ENCODE measurements at places on chromosomes 5 and 9. TPM values are rescaled to one million over a fixed set of nuclear protein-coding genes. Genes with fewer than 3 reads are reported as not detected.

The TRIM36 gene
- total RNA-seq, result 2.0 TPM

The ORM2 gene
- 283 TPM for total RNA-seq

The RGS7BP gene
- total RNA-seq, result not detected

The GPRIN1 gene
- 2.0 TPM for total RNA-seq

The FCN2 gene
- not detected for total RNA-seq

The PCDHGA8 gene
- 0.08 TPM for total RNA-seq

The IRF1 gene
- 8.8 TPM for total RNA-seq

The SMIM33 gene
- not detected for total RNA-seq

The C9 gene
- not detected for total RNA-seq

The WHRN gene
- total RNA-seq, result 2.3 TPM

The ZCCHC10 gene
- total RNA-seq, result 40.7 TPM

The TEX48 gene
- not detected for total RNA-seq

The SPINK4 gene
- total RNA-seq, result 0.53 TPM

The MLANA gene
- 0.11 TPM for total RNA-seq

The SLC36A2 gene
- total RNA-seq, result not detected

The TSSK1B gene
- not detected for total RNA-seq

The BRINP1 gene
- total RNA-seq, result not detected

The CD14 gene
- 1.7 TPM for total RNA-seq

The FTMT gene
- total RNA-seq, result not detected

The CENPK gene
- total RNA-seq, result 54.4 TPM

The CKMT2 gene
- 1.2 TPM for total RNA-seq

The PCDHGA10 gene
- total RNA-seq, result 0.18 TPM

The ADCY2 gene
- not detected for total RNA-seq

The ADRA1B gene
- total RNA-seq, result not detected

The AP3B1 gene
- 51.2 TPM for total RNA-seq

The STING1 gene
- total RNA-seq, result 0.56 TPM

The SLC31A2 gene
- 9.3 TPM for total RNA-seq

Data from HepG2 (cell line).